Substantia nigra (tissue), 51 donors: ENCODE measurements at places on chromosomes 13 and 19.

- no peak for DNase-seq
Measured at GRCh38 chr19:30640252-30640965, 268.2 kb downstream of the ZNF536 start.

DNA sequence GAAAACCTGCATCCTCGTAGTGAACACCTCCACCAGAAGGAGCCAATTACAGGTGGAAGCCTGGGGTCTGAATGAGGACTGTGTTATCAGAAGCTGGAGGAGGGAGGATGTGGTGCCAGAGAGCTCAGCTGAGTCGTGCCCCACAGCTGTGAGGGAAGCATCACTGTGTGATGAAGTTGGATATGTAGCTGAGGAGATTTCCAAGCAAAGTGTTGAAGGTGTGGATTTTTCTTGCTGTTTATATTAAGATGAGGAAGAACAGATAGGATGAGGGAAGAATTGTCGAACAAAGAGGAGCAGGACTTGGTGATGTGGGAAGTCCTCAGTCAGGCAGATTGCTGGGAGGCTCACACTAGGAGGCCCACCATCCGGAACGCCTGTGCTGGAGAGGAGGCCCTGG, 4.4 kb downstream of the RAB20 start:
- no peak for DNase-seq

DNA sequence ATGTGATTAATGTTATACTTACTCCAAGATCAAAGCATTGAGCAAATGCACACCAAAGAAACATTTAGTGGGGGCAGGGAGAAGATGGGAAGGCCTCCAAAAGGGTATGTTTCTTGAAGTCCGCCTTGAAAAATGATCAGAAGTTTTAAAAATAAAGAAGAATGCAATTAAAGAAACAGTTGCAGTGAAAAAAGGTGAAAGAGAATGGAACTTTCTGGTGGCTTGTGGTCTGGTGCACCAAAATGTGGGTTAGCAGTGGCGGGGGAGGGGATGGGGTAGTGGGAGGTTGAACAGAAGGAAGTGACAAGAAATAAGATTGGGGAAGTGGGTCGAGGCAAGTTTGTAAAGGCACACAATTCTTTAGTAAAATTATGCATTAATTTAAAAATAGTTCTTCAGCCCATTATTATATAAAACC, 2.5 kb downstream of the LCP1 start:
- DNase-seq, result no peak

DNA sequence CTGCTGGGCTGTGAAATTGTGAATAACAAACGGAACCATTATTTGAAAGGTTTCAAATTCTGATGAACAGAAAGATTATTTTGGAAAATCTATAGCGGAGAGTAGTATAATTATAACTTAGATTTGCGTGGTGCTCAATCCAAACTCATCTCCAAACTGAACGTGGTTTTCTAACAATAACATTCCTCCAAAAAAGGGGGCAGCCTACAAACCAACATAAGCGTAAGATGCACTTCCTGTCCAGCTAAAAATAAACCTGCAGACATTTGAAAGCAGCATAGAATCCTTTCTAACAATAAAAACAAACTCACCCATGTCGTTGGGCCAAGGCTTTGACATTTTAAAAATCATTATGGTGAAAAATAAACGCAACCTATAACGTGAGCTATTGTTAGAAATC, 178.4 kb downstream of the COL4A1 start:
- DNase-seq, result no peak

- DNase-seq, result no peak
Measured at GRCh38 chr13:74389056-74389455, 254.9 kb upstream of the KLF12 start.

DNA sequence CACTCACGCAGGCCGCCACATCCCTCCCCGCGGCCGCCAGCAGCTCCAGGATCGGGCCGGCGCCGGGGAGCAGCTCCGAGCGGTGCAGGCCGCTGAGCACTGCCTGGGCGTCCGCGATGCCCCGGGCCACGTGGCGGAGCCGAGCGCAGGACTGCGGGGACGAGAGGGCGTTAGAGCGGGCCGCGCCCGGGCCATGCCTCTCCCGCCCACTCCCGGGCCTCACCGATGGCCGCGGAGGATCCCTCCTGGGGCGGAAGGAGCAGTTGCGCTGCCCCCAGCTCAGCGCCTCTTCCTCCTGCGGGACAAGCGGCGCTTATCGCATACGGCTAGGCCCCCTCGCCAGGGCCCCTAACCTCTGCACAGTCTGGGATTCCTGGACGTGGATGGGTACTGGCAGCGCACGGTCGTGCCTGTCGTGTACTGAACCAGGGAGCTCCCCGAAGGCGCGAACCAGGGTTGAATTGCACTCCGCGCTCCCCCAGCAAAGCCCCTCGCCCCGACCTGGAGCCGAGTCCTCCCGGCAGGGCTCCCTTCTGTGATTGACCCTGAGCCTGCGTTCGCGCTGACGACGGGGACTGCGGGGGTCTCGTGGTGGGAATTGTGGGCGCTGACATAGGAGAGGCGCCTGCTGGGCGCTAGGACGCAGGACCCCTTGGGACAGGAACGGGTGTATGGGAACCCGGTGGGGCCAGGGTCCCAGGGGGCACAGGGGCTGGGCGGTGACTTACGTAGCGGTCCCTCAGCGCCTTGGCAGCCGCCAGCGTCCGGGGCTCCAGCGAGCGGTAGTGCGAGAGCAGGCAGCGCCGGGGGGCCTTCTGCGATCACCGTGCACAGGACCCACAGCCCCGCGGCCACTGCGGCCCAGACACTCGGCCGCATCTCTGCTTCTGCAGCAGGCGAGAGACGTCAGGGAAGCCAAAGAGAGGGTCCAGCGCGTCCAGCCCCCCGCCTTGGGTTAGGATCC, 673 bp downstream of the IFNL4 start:
- no peak for DNase-seq

GRCh38 chr19:17626456-17627015, 61.6 kb downstream of the UNC13A start:
- DNase-seq, result no peak

DNA sequence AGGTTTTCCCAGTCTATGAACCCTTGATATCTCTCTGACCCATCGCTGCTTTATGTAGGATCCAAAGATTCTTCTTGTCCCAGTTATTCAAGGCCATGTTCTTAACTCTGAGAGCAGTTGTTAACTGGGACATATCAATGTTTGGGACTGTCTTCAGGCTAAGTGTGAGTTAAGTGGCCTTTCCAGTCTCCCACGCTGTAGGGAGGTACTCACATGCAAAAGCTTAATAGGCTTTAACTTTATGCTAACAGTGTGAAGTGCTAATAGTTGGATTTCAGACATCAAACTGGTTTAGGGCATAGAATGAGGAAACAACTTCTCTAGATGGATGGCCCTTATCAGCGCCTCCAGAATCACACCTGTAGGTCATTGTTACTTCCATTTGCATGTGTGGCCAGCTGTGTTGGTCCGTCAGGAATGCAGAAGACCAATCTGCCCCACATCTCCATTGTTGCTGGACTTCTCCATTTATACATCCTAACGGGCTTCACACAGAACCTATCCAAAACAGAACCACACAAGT, 104.7 kb upstream of the MBNL2 start:
- no peak for DNase-seq

DNA sequence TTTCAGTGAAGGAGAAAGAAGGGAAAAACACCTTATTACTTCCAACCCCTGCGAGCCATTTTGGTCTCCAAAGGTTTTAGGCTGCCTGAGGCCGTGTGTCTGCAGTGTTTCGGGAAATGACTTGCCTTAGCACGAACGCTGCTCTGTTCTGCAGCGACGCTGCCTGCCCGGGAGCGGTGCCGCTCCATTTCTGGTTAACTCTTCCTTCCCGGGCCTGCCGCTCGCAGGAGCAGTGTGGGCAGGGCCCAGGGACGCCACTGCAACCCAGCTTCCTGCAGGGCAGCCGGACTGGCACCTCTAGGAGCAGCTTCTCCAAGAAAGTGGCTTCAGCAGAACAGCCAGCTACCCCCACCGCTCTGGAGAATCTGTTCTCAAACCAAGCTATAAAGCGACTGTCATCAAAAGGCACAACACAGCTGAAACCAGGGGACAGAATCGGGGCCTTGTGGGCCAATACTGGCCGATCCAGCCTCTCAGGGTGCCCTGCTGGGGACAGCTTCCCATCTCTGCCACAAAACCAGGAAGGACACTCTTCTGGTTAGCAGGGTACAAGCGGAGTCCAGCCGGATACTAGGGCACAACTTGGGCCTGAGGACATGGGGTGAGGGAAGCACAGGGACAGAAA, 72.2 kb downstream of the KCTD15 start:
- peak; percentile 29 for DNase-seq

- no peak for DNase-seq
Measured at GRCh38 chr13:38421590-38422560, 72.2 kb downstream of the UFM1 start.

- DNase-seq, result no peak
Measured at GRCh38 chr19:38375098-38375493, 725 bp downstream of the PSMD8 start.

DNA sequence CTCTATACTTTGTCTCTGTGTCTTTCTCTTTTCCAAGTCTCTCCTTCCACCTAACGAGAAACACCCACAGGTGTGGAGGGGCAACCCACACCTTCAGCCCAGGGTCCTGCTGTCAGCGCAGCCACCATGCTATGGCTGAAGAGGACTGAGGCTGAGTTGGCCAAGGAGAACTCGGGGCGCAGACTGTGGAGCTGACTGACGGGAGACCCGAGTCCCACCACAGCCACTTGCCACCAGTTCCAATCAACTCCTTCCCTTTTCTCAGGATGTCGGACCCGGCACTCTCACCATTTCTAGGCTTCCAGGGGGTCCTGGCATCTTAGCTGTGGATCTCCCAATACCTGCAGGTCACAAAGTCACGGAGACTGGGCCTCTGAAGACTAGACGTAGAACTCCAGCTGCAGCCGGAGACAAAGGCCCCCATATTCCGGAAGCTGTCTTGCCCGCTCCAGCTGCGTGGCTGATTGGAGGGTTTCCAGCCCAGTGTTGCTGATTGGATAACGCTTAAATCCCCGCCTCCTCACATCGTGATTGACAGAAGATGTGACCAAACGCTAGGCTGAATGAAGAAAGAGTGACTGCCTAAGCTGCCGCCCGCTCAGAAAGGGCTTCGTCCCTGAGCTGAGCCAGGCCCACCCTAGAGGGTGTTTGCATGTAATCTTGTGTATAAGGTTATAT, 63.6 kb downstream of the ZNF429 start:
- DNase-seq, result peak; percentile 88

- no peak for DNase-seq
Measured at GRCh38 chr19:29672933-29673336, 7.7 kb downstream of the PLEKHF1 start.

DNA sequence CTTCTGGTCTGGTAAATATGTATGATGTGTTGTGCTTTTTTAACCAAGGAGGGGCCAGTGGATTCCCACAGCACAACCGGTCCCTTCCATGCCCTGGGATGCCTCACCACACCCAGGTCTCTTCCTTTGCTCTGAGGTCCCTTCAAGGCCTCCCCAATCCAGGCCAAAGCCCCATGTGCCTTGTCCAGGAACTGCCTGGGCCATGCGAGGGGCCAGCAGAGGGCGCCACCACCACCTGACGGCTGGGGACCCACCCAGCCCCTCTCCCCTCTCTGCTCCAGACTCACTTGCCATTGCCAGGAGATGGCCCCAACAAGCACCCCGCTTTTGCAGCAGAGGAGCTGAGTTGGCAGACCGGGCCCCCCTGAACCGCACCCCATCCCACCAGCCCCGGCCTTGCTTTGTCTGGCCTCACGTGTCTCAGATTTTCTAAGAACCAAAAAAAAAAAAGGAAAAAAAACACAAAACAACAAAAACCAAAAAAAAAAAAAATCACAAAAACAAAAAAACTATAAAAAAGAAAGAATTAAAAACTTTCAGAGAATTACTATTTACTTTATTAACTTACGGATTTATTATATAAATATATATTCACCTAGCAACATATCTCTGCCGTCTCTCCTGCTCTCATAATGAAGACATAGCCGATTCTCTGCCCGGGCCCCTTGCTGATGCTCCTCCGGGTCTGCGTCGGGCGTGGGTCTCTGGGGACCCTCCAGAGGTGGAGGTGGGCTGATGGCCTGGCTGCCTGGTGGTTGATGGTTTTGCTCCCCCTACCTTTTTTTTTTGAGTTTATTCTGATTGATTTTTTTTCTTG, 14.4 kb downstream of the CAPN12 start:
- DNase-seq, result no peak

DNA sequence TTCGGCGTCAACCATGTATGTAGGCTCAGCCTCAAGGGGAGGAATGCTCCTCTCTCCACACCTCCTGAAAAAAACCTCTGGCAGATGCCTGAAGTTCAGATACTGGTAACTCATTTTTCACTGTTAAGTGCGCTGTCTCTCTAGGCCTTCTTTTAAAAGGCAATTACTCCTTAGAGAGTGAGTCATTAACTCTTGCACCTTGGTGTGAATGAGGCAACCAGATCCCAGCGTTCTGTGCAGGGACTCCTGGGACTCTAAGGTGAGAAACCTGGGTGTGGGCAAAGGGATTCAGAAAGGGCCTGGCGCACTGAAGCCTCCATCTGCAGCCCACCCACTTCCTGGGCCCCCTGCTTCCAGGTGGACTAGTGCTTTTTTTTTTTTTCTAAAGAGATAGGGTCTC, 71.7 kb downstream of the SIAH3 start:
- no peak for DNase-seq

DNA sequence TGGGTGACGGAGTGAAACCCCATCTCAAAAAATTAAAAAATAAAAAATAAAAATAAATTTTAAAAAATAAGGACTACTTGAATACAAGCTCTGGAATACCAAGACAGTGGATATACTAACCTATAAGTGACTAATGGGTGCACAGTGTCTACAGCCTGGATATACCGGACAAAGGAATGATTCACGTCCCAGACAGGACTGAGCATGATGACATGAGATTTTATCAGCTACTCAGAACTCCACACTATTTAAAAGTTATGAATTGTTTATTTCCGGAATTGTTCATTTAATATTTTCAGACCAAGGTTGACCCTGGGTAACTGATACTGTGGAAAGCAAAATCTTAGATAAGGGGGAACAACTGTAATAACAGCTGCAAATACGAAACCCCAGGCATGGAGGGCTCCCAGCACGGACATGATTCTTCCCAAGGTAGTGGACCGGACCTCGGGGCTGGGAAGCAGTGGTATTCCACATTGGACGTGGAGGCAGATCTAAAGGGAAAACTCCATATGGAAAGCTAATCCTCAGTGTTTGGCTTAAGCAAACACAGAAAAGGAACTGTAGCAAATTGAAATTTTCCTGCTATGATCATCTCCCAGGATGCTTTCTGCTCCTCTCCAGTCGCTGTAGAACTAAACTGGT, 102.6 kb upstream of the TSHZ3 start:
- no peak for DNase-seq

DNA sequence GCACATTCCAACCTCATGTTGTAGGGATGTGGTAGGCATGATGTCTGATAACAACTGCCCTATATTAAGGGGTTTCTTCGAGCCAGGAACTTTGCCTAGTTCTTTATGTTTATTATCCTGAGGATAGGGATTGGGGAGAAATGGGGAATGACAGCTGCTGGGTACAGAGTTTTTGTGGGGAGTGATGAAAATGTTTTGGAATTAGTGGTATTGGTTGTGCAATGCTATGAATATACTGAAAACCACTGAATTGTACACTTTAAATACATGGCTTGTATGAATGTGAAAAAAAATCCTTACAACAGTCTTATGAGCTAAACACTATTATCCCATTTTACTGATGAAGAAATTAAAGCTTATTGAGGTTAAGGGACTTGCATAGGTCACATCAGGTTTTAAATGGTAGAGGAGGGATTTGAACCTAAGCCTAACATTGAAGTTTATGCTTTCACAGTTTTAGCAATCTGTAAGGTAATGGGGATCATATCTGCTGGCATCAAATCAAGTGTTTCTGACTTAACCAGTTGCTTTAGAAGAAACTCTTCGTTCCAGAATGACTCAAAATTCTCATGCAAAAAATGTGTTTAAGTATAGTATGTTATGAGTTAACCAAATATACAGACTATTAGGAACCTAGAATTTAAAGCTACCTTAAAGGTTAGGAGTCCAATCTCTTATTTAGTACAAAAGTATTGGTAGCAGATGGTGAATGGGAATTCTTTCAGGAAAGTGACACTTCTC, 61.4 kb downstream of the ERCC5 start:
- no peak for DNase-seq
